ENCODE measurements at places on chromosomes 1 and 21.
A peak's percentile ranks its signal among the peaks of the same experiment; 100 is the strongest.

GRCh38 chr1:20358761-20359263, 68.1 kb downstream of the VWA5B1 start:
- peak; percentile 57 for DNase-seq

DNA sequence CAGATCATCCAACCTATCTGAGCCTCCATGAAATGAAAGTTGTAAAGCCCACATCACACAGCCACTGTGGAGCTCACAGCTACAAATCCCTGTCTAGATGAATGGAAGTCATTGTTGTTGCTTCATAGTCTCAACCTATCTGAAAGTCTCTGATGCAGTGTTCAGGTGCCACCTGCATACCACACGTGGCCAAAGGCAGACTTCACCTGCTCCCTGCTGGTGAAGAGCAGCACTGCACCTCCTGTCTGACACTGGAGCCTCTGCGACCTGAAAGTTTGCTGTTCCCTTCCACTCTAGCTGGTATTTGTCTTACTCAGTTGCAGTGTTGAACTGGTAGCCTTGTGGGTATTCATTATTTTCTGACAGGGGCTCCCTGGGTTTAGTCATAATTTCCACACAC, 18.4 kb downstream of the LORICRIN start:
- DNase-seq = no peak

- DNase-seq = no peak
Observed at GRCh38 chr1:187396226-187396625, 567.5 kb downstream of the PLA2G4A start.

DNA sequence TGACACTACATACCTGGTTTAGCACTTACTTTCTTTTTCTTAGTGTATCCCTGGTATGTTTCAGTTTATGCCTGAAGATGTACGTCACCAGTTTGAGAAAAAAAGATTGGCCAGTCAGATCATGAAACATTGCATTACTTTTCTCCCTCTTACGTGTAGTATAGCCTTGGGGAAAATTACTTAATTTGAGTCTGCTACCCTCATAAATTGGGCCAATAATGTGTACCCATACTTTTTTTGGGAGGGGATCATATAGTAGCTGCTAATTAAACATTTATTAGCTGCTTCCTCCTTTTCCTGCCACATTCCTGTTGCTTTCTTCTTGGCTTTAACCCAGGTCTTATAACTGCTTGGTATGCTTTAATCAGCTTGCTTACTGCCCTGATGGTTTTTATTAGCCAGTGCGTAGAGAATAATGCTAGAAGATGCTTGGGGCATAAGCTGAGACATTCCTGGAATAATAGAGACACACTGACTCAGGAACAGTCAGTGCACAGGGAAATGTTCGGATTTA, 32.1 kb downstream of the RABGAP1L start:
- DNase-seq = peak; percentile 22

DNA sequence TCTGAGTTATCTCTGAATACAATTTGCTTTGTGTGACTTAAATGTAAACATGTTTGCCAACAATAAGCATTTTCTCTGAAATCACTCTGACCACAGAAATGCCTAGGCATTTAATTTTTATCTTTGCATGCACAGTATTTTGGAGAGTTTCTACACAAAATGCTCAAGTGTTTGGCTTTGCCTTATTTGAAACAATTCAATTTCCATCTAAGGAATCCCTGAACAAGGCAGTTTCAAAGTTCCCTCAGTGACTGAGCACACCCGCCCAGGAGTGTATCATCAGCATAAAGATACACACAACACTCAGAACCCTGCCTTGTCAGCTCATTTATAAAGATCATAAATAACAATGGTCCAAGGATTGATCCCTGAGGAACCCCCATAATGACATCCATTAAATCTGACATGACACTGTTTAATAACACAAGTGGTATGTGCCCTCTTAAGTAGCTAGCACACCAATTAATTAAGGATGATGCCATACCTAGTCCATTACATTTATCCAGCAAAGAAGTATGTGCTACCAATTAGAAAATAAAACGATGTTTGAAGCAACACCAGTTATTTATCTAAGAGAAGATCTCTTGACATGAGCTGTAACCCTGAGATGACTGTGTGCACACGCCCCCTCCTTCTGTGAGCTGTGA, 585.8 kb downstream of the ADGRL2 start:
- no peak for DNase-seq

DNA sequence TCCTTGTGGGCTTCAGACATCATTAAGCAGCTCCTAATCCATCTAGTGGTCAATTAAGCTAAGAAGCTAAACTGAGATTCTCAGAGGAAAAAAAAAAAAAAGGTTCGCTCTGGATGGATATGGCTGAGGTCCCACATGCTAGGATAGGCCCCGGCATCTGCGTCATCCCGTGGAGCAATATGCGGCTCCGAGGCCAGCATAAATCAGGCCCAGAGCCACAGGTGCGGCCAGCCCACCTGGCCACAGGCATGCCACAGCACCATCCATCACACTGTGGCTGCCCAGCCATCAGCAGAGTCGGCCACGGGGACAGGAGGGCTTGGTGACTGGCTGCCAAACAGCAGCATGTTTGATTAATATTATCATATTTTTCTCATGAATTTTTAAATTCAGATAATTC, 106.9 kb upstream of the TIAM1 start:
- DNase-seq = no peak

DNA sequence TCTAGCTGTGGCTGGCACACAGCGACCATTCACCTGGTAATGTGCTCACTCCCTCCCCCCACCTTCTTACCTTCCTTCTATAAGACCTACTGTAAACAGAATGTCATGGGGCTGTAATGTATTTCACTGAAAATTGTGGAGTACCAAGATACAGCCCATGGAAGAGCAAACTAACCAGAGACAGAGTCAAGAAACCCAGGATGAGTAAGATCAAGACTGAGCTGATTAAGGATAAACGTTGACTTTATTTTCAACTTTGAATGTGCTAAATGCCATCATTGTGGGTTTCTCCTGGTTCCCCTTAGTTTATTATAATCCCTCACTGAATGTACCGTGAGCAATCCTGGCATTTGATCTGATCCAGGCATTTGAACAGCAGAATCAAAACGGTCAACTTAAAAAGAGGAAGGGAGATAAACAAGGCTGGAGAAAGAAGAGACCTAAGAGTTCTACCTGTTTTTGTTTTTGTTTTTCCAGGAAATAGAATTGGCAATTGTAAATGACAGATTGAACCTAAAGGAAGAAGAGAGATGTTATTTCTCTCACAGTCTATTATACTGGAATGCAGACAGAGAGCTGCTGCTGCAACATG, 16.1 kb upstream of the ATP1B1 start:
- no peak for DNase-seq

- no peak for DNase-seq
Observed at GRCh38 chr1:29704430-29704829, 468.1 kb downstream of the PTPRU start.

DNA sequence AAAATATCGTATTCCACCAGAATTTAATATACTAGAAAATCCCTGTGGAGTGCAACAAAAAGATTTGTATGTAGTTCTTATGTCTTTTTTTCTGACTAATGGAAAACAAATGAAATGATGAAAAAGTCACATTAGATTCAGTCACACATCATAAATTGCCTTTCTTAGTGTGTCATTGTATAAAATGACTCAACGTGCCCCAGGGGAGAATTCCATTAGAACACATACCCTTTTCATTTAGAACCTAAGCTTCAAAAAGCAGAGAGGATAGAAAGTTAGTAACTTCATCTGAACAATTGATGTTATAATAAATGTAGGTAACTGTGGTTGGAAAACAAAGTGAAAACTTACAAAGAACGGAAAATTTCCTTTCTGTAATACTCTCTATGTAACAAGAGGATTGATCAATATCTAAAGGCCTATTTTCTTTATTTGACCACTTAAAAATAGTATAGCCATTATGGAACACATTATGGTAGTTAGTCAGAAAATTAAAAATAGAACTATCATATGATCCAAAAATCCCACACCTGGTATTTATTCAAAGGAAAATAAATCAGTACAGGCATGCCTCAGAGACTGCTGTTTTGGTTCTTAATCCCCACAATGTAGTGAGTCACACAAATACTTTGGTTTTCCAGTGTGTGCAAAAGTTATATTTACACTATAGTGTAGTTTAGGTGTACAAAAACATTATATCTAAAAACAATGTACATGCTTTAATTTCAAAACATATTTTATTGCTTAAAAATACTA, 1016.1 kb downstream of the KCNT2 start:
- no peak for DNase-seq

- DNase-seq = no peak
Observed at GRCh38 chr1:29754573-29755375, 518.5 kb downstream of the PTPRU start.

- DNase-seq = no peak
Observed at GRCh38 chr21:42122808-42123207, 51.7 kb downstream of the UMODL1 start.

- DNase-seq = peak; percentile 13
Observed at GRCh38 chr21:44765231-44766013, 36.2 kb downstream of the UBE2G2 start.

- DNase-seq = no peak
Observed at GRCh38 chr1:10519016-10519417, 44.3 kb downstream of the PEX14 start.

DNA sequence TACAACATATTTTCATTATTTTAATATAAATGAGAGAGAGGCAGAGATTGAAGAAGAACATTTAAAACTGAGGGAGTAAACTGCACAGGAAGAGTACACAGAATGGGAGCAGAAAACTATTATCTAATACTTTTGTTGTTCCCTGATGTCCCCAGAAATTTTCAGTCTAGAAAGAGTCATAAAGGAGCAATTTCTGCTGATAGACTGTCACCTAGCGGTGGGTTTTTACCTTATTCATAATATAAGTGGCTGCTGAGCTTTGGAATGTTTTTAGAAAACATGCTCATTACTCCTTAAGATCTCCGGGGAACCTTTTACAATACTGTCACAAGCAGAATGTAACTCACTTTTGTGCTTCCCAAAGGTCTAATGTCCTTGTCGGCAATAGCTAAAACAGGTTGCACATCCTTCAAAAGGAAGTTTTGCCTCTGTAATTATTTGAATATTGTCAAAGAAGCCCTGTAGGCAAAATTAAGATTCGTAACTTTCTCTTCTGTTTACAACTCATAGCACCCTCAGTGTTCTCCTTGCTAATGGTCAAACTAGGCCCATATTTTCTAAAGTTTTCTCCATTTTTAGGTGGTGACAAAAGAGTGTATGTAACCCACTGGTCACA, 4.9 kb upstream of the NPL start:
- DNase-seq = peak; percentile 67

- no peak for DNase-seq
Observed at GRCh38 chr1:209621286-209621685, 30.9 kb downstream of the LAMB3 start.

GRCh38 chr1:242718967-242719366, 194.5 kb upstream of the PLD5 start:
- DNase-seq = no peak

DNA sequence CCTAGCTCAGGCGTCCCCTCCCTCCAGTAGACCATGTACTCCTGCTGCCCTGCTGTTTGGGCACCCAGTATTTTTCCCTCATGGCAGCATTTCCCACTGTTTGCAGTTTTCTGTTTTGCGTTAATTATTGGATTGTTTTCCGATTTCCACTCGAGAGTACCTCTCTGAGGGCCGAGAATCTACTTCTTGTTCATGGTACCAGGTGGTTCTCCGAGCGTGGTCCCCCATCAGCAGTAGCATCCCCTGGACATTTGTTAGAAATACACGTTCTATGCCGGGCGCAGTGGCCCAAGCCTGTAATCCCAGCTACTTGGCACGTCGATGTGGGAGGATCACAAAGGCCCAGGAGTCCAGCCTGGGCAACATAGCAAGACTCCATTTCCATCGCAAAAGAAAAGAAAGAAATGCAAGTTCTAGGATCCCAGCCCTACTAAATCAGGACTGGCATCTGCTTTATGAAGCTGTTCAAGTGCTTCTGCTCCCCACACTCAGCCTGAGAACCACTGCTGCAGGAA, 690 bp downstream of the RRP1 start:
- DNase-seq = no peak

- peak; percentile 91 for DNase-seq
Observed at GRCh38 chr1:201488830-201489589, 17.9 kb downstream of the CSRP1 start.

DNA sequence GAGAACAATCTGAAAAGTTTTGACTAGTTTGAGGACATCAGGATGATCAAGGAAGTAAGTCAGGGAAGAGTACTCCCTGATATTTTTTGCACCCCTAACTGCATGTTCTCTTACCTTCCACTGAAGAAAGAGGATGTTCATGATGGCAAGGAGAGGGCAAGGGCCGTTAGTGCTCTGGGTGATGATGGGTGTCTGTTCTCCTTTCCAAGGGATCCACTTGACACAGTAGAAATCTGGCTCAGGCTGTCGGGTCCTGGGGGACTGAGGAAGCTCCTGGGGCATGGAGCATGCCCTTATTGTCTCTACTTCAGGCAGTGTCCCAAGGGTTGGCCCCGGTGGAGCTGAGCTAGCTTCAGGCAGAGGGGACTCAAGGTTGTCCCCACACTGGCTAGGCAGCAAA, 4.7 kb downstream of the MINDY1 start:
- no peak for DNase-seq

GRCh38 chr1:25828491-25828890, 8.7 kb downstream of the MTFR1L start:
- no peak for DNase-seq

- DNase-seq = peak; percentile 37
Observed at GRCh38 chr1:108801101-108801500, 54.6 kb downstream of the STXBP3 start.

GRCh38 chr1:87120779-87121178, 206.3 kb downstream of the HS2ST1 start:
- no peak for DNase-seq

DNA sequence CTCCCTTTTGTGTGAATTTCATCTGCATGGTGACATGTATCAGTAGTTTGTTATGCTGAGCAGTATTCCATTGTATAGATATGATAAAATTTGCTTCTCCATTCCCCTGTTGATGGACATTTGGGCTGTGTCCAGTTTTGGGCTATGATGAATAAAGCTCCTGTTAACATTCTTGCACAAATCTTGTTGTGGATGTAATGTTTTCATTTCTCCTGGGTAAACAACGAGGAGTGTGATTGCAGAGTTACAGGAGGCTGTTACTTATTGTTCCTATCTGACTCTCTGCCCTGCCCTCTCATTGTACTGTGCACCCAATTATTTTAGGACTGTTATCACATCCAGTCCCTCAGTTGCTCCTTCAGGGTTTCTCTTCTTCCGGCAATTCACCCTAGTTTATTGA, 24.2 kb downstream of the MAPKAPK2 start:
- peak; percentile 62 for DNase-seq

DNA sequence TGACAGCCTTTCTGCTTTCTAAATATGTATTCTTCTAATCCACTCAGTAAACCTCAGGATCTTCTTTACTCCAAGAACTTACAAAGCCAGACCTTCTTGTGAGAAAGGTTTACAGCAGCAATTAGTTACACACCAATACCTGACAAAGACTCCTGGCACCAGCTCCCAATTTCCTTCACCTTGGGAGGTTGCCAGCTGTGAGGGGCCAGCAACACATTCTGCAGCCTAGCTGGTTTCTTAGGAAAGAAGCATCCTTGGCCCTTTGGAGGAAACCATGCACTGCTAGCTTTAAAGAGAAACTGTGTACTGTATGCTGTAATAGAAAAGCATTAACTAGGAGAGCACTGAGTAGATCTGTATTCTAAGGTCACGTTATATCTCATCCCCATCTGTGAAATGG, 10.8 kb downstream of the FYB2 start:
- no peak for DNase-seq

- DNase-seq = no peak
Observed at GRCh38 chr1:68969441-68969840, 472.6 kb upstream of the DEPDC1 start.

GRCh38 chr1:41670217-41670957, 185.9 kb upstream of the EDN2 start:
- peak; percentile 72 for DNase-seq
